NCI-H2029 (cell line): ENCODE measurements at places on chromosomes 16 and 17.
A peak's percentile ranks its signal among the peaks of the same experiment; 100 is the strongest.

DNA sequence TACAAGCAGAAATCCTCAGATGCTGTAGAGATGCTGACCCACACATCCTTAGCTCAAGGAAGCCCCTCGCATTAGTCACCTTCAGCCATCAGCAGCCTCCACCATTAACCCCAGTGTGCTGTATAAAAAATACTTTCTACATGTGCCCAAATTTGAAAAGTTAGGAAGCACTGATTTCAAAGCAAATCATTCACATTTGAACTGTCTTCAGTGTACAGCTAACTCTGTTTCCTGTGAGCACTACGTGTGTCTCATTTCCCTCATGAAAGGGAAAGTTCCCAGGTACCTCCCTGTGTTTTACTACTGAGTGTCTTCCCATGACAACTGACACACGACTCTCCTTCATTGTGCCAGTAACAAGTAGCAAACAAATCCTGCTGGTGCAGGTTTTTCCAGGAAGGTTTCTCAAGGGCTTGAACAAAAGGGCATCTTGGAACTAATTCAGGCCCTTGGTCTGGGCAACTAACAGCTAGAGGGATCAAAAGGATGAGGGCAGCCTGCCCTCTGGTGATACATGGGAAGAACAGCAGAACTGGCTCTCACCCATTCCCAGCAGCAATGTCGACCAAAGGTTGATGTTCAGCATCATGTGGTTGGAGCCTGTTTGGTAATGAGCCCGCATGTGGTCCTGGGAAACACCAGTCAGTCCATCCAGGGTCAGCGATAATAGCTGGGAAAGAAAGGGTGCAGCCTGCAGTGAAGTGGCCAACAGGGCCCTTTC, 4.0 kb downstream of the SLC35B1 start:
- DNase-seq, result peak; percentile 72

- peak; percentile 22 for DNase-seq
These were observed 647.7 kb upstream of the SOX9 start for GRCh38 chr17:71472809-71473789.

DNA sequence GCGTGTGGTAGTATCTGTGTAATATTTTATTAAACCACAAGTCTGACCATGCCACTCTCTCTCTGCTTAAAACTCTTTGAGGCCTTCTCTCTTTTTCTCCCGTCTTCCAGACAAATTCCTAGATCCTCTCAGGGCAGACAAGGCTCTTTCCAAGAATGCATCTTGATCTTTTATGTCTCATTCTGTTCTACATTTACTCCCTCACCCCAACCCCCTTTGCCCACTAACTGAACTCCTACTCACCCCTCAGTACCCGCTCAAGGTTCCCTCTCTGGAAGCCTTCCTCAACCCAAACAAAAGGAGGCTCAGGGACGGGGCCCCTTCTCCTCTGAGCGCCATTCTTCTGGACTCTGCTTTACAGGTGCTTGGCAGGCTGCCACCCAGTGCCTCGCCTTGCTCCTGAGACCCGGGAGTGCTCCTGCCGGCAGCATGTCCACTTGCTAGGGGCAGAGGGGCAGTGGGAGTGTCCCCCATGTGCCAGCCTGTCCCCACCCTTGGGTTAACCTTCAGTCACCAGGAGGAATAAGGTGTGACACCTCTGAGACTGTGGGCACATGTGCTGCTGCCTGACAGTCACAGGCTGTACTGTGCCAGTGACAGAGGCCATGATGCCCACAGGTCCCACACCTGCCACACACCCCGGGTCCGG, 9.2 kb downstream of the SLC13A2 start:
- DNase-seq, result no peak

- no peak for DNase-seq
These were observed 15.5 kb upstream of the SUPT4H1 start for GRCh38 chr17:58367461-58367860.

GRCh38 chr17:71461498-71462169, 659.2 kb upstream of the SOX9 start:
- no peak for DNase-seq

DNA sequence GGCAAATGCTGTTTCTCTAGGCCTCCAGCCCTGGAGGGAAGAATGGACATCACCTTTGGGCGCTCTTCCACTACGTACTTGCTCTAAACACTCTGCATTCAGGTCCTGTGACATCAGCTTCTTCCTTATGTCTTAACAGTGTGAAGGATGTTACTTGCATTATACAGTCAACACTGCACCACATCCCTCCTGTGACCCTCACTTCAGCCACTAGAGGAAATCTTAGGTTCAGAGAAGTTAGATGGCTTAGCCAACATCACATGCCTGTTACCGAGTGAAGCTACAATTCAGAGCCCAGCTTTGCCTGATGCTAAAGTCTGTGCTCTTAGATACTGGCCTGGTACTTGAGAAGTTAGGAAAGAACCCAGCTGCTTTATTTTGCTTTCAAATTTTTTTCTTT, 18.3 kb downstream of the UBFD1 start:
- no peak for DNase-seq

- no peak for DNase-seq
These were observed 66.4 kb downstream of the TMEM114 start for GRCh38 chr16:8523932-8524331.

- DNase-seq, result peak; percentile 53
These were observed 189.4 kb upstream of the CDH8 start for GRCh38 chr16:62225675-62226074.
